Naive thymus-derived CD4-positive, alpha-beta T cell (primary cell): ENCODE measurements at places on chromosomes 1 and 21. TPM values are rescaled to one million over a fixed set of nuclear protein-coding genes. Genes with fewer than 3 reads are reported as not detected.

- H3K36me3 ChIP-seq: no peaks in the 10 kb centered on the region
- no peak for DNase-seq
- H3K4me1 ChIP-seq: peaks cover 19% of the 10 kb centered on the region
- H3K27ac ChIP-seq: no peak overlapping the region
Observed at GRCh38 chr1:201537028-201537427, 1.9 kb upstream of the NAV1 start.

DNA sequence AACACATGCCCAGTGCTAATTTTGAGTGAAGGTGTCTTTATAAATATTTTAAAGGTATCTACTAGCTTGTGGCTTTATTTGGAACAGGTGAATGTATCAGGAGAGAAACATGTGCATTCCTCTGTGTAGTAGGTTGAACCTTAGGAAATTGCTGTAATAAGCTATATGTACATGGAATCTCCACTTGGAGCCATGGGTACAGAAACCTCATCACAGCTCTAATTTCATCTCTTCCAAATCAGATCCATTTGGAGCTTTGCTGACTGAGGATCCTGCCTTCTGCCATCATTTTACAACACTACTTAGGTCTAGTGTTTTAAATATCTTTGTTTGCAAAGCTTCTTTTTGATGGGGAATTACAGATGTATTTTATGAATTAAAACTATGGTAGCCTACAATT is 2.1 kb downstream of the KCNK2 start:
- no peaks in the 10 kb centered on the region for H3K36me3 ChIP-seq
- no peak overlapping the region for H3K27ac ChIP-seq
- no peak for DNase-seq
- no peaks in the 10 kb centered on the region for H3K27me3 ChIP-seq

The SPRR2E gene
- not detected for polyA plus RNA-seq

- no peak overlapping the region for H3K27ac ChIP-seq
- H3K4me3 ChIP-seq: no peak overlapping the region
- DNase-seq: no peak
- H3K27me3 ChIP-seq: no peaks in the 10 kb centered on the region
Observed at GRCh38 chr1:163823017-163823416, 501.3 kb downstream of the NUF2 start.

GRCh38 chr1:247411621-247412327 is 4.2 kb upstream of the NLRP3 start:
- DNase-seq: no peak
- no peak overlapping the region for H3K4me3 ChIP-seq
- H3K36me3 ChIP-seq: no peaks in the 10 kb centered on the region
- no peaks in the 10 kb centered on the region for H3K27me3 ChIP-seq

The SH2D1B gene
- 0.31 TPM for polyA plus RNA-seq
